ENCODE measurements at places on chromosomes 12 and 14.

GRCh38 chr14:68089146-68089731 lies 269.7 kb downstream of the RAD51B start:
- no peak for DNase-seq

DNA sequence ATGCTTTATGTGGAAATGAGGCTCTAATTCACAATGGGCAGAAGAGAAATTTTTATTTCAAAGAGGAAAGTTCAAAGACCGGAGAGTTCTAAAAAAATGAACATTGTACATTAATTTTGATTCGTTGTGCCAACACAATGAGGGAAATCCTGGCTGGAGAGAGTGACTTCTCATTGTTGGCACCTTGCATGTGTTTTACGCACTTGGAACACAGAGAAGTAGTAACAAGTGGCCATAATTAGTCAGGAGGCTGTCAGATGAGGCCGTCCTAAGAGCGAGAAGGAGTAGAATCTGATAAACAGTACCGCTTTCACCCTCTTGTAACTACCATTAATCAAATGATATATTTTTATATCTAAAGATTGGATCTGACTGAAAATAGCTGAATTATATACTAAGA lies 6.9 kb downstream of the LMO3 start:
- DNase-seq = no peak

DNA sequence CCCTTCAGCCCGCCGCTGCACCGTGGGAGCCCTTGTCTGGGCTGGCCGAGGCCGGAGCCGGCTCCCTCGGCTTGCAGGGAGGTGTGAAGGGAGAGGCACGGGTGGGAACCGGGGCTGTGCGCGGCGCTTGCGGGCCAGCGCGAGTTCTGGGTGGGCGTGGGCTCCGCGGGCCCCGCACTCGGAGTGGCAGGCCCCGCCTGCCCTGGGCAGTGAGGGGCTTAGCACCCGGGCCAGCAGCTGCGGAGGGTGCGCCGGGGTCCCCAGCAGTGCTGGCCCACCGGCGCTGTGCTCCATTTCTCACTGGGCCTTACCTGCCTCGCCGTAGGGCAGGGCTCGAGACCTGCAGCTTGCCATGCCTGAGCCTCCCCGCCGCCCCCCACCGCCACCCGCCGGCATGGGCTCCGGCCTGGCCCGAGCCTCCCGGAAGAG lies 21.4 kb downstream of the TMEM121 start:
- DNase-seq = no peak

DNA sequence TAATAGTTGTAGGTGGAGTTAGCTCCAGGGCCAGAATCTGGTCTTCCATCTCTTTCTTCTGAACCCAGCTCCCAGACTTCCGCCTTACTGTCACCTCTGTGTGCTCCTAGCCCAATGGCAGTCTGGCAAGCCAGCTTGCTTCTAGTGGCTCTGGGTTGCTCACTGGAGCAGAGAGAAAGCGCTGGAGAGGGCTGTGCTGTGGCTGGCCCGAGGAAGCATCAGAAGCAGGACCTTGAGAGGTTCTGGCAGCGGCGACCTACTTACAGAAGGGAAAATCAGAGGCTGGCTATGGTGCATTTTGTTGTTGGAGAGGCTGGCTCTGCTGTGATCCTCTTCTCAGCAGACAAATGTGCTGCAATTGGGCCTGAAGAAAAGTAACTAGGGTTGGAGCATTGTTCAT lies 28.6 kb downstream of the KCNA5 start:
- DNase-seq = no peak

GRCh38 chr14:27634056-27634970 lies 1036.5 kb upstream of the NOVA1 start:
- no peak for DNase-seq

GRCh38 chr12:11607313-11608081 lies 42.0 kb upstream of the ETV6 start:
- DNase-seq = peak; percentile 65

- peak; percentile 84 for DNase-seq
Measured at GRCh38 chr12:116222358-116222757, 55.1 kb downstream of the MED13L start.

- no peak for DNase-seq
Measured at GRCh38 chr12:102182635-102183034, 15.0 kb downstream of the PMCH start.

DNA sequence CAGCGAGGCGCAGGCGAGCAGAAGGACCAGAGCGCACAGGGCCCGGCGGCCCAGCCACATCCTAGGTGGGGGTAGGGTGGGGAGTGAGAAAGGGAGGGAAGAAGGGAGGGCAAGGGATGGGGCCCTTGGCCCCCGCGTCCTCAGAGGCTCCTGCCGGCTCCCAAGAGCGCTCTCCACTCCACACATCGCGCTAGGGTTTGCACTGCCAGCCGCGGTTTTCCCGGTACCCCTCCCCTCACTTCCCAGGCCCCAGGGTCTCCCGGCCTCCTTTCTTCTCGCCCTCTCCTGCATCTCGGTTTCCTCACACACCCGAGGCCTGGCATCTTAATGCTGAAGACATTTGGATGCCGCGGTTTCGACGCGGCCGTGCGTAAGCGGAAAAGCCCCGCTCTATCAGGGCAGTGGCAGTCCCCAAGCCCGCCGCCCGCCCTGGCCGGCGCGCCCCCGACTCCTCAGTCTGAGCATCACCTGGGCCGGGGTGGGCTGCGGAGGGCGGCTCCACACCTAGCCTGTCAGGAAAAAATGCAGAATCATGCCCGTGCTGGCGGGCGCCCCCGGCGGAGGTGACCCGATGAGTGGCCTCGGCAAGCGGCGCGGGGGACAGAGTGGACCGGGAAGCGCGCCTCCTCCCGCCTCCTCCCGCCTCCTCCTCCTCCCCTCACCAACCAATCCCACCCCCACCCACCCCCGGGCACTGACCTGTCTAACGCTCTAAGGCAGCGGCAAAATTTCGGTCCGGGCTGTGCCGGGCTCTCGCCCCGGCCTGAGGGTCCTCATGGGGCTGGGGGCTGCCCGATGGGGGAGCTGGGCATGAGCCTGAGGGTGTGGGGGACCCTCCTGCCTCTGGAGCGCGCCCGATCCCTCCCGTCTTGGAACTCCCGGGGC lies 686 bp downstream of the B4GALNT1 start:
- peak; percentile 10 for DNase-seq

DNA sequence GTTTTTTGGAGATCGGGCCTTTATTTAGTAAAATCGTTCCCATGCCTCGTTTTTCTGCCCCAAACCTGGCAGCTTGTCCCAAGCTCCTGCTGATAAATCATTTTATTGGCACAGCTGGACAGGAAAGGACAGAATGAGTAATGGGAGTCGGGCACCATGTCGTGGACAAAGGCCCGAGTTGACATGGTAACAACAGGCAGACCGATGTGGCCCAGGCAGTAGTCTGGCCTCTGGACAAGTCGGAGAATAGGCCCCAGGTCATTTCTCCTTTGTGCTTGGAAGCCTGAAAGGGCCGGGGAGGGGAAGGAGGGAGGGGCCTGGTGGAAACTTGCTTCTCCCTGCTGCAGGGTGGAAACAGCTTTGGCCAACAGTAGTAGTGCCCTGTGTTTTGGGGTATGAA lies 234.9 kb downstream of the SUDS3 start:
- DNase-seq = no peak

DNA sequence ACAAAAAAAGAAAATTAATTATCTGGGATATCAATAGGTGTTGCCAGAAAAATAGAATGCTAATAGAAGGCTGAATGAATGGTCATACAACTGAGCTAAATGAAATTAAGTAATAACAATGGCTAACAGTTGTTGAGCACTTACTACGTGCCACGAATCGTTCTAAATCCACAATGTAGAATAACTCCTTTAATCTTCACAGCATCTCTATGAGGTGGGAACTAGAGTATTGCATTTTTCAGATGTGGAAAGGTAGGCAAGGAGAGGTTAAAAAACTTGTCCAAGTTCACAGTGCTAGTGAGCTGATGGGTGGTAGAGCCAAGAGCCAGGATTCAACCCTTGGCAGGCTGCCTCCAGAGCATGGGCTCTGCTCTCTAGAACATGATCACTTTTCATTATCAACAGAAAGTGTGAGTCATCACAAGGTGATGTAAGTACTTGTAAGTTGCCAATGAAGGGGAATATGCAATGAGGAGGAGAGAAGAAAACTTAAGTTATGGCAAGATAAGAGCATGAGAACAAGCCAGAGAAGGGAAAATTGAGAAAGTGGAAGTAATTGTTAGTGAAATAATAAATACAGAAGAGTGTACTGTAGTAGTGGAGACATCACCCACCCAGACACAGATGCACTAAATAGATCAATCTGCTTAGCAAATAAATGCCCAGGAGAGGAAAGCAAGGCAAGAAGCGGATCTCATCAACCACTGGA lies 122.1 kb downstream of the PRKD1 start:
- DNase-seq = peak; percentile 79

DNA sequence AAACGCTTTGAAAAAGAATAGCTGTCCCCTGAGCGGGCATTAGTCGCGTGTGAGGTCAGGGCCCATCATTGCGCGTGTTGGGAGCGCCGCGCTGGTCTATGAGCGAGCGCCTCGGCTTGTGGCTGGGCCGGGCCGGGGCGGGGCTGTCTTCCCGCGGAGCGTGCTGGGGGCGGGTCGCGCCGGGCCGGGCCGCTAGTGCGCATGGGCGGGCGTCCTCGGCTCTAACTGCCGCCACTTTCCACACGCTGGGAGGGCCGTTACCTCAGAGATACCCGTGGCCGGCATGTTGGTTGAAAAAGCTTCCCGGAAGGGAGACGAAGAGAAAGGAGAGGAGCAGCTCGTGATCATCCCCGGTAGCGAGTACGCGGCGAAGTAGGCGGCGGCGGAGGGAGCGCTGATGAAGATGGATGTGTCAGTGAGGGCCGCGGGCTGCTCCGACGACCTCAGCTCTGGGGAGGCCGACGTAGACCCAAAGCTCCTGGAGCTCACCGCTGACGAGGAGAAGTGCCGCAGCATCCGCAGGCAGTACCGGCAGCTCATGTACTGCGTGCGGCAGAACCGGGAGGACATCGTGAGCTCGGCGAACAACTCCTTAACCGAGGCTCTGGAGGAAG lies at the start of gene EID3:
TSS of gene EID3 (plus strand) at position 202 of the 614 bp plus-strand sequence. CDS start at position 398, 196 bp downstream.
- peak; percentile 92 for DNase-seq

GRCh38 chr12:15435597-15435996 lies 113.3 kb downstream of the PTPRO start:
- no peak for DNase-seq

- DNase-seq = no peak
Measured at GRCh38 chr12:122422730-122423257, 325 bp upstream of the CLIP1 start.

DNA sequence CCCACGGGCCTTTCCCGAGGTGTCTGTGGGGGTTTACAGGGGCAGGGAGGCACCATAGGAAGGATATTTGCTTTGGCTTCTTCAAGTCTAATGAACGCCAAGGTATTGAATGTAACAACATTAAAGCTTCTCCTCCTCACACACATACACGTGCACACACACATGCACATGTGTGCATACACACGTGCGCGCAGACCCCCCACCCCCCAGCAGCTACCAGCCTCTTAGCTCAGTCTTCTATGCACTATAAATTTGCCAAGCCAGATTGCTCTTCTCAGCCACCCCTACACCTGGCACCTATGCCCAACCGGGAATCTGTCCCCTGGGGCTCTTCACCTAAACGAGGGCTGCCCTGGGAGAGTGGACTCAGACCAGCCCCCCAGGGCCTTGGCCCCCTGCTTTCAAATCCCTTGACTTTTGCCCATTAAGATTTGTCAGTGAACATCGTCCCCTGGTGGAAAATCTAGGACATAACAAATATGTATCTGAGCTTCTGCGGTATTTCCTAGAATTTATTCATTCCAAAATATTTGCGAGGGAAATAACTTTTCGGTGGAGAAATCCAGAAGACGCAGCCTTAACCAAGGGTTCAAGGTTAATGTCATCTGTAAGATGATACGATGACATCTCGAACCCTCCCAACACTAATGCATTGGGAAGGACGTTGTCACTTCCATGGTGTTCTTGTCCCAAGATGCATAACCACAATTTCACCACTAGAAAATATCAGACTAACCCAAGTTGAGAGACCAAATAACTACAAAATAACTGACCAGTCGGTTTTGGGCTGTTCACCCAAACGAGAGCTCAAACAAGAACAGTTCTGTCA lies 330.4 kb downstream of the MED13L start:
- no peak for DNase-seq

Measured in mucosa of gallbladder (tissue), 1 donor.